Upper lobe of right lung (tissue), 1 donor: ENCODE measurements at places on chromosomes 12 and 14. TPM values are rescaled to one million over a fixed set of nuclear protein-coding genes. Genes with fewer than 3 reads are reported as not detected.

DNA sequence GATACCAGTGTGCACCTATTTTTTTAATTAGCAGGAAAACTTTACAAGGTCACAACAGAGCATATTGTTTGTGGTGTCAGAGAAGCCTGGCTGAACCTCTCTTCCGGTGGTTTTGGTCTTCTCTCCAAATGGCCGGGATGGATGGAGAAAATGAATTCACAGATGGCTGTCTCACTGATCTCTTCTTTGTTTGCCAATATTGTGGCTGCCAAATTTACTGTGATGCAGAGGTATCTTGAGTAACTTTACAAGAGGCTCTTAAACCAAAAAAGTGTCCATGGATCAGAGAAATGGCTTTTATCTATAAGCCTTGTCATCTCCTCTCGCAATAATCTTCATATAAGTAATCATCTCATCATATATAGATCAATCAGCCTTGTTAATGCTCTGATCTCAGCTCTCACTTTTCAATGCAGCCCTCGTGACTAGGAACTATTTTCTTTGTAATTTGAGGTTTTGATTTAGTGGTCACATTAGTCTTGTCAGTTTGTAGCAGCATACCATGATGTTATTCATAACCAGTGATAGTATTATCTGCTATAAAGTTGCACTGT, 308.1 kb downstream of the EGLN3 start:
- no peaks in the 10 kb centered on the region for H3K27me3 ChIP-seq
- no peak for DNase-seq
- no peaks in the 10 kb centered on the region for H3K36me3 ChIP-seq
- H3K27ac ChIP-seq, result no peak overlapping the region

- no peak overlapping the region for H3K4me3 ChIP-seq
- DNase-seq, result no peak
- H3K4me1 ChIP-seq, result no peaks in the 10 kb centered on the region
These were observed 84.4 kb upstream of the DDHD1 start for GRCh38 chr14:53237488-53237887.

DNA sequence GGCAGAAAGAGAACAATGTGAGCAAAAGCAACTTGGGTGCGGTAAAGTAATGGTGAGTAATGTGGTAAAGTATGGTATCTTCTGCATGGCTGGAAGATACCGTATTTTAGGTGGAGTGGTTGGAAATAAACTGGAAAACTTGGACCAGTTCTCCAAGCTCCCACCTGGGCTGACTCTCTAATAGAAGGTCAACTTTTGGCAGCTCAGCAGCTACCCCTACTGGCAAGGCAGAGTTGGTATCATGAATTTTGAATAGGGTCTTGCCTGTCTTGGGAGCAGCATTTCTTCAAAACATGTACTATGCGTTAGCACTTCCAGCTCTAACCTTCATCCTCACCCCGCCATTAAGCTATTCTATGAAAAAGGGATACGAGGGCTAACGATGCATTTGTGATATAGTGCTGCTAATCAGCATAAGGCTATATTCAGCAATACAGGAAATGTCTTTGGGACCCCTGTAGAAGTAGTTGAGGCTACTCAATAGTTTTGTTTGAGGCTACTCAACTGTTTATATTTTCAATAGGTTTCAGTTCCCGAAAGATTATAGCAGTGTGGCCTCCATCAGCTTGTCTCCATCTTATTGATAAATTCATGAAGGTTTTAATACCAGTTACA, 276.3 kb upstream of the FAR2 start:
- no peak overlapping the region for H3K4me3 ChIP-seq
- no peak for DNase-seq
- no peaks in the 10 kb centered on the region for H3K36me3 ChIP-seq
- peaks cover 3% of the 10 kb centered on the region for H3K4me1 ChIP-seq
- H3K27me3 ChIP-seq, result no peaks in the 10 kb centered on the region

DNA sequence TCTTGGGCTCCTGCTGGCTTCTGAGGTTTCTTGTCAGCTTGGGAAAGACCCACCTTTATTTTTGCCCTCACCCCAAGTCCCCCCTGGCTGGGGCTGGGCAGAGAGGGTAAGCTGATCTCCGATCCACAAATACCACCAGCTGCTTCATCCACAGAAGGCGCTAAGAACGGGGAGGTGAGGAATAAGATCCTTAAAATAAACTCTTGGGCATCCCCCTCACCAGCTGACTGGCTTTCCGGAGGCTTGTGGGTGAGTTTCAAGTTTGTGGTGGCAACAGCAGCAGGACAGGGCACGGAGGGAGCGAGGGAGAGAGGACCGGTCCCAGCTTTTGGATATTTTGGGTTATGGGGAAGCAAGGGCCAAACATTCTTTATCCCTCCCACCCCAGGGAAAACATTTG, 20.8 kb upstream of the HSPB8 start:
- H3K27ac ChIP-seq, result no peak overlapping the region
- no peaks in the 10 kb centered on the region for H3K36me3 ChIP-seq
- DNase-seq, result no peak
- no peaks in the 10 kb centered on the region for H3K27me3 ChIP-seq
- H3K4me3 ChIP-seq, result no peak overlapping the region

ACSM4 gene
- not detected for total RNA-seq

SLC6A12 gene
- 11.1 TPM for total RNA-seq

DNA sequence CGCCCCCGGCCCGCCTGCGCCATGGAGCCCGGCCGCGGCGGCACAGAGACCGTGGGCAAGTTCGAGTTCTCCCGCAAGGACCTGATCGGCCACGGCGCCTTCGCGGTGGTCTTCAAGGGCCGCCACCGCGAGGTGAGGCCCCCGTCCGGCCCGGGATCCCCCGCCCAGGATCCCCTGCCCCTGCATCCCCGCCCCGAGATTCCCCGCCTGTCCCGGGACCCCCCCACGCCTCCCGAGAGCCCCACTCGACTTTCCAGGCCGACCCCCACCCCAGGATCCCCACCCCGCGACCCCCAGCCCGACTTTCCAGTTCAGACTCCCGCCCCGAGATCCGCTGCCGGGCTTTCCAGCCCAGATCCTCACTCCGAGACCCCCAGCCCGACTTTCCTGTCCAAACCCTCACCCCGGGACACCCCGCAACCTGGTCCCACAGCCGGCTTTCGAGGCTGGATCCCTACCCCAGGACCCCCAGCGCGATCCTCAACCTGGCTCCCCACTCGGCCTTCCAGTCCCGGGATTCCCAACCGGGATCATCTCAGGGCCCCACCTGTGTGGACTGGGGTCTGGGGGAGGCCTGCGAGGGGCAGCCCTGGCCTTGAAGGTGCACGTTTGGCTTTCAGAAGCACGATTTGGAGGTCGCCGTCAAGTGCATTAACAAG, 688 bp downstream of the ULK1 start:
- H3K27me3 ChIP-seq, result no peaks in the 10 kb centered on the region
- no peaks in the 10 kb centered on the region for H3K36me3 ChIP-seq
- peaks cover 18% of the 10 kb centered on the region for H3K4me1 ChIP-seq
- peak overlapping the region; percentile 80 for H3K4me3 ChIP-seq
- H3K27ac ChIP-seq, result peak overlapping the region; percentile 96

DNA sequence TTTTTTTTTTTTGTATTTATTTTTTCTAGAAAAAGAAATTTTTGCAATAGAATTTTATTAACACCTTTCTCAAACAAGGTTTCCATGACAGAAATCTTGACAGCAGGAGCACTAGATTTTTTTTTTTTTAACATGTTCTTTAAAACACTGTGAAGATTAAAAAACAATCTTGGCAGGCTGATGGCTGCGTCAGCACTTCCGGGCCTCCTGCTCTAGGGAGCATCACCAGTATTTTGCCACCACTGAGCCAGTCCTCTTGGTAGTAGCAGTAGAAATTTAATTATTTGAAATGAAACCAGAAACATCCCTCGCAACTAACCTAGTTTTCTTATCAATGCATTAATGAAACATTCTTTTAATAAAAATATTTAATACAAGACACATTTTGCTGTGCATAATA, 99.6 kb downstream of the APAF1 start:
- no peak overlapping the region for H3K27ac ChIP-seq
- no peak overlapping the region for H3K4me3 ChIP-seq
- no peak for DNase-seq
- H3K27me3 ChIP-seq, result peaks cover 21% of the 10 kb centered on the region
- no peaks in the 10 kb centered on the region for H3K36me3 ChIP-seq
